ENCODE measurements at places on chromosomes 3 and 15. TPM values are rescaled to one million over a fixed set of nuclear protein-coding genes. Genes with fewer than 3 reads are reported as not detected.

GABRB3 gene
- total RNA-seq: 1.2 TPM

- DNase-seq: no peak
Measured at GRCh38 chr15:98330692-98331435, 317.5 kb upstream of the IGF1R start.

KLHL6 gene
- total RNA-seq: 0.58 TPM

DNA sequence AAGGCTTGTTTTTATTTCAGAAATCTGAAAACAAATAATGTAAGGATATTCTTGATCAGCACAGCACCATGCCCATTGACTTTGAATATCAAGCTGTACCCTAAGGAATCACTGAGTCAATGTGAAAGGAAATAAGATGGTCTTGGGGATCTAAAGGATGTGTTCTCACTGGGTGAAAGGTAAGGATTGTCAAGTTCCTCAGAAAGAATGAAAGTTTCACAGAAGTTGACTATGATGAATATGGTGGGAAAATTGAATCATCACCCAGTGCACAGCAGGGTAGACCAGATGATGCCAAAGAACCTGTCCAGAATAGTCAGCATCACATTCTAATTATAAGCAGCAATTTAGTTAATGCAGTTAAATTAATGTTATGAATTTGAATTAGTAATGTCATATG, 16.2 kb downstream of the ERC2 start:
- no peak for DNase-seq

DNA sequence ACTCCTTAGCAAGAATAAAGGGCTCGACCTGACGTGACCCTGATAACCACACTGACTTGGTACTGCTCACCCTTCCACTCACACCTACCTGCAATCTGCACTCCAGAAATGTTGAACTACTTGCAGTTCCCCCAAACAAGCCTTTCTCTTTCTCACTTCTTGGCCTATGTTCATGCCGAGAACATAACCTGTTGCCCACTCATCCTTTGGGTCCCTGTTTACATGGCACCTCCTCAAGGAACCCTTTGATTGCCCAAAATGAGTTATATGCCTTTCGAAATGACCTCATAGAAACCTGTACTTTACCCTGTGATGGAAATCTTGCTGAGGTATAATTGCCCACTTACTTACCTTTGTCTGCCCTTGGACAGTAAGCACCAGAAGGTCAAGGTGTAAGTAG, 96.2 kb downstream of the TMCO5A start:
- no peak for DNase-seq

- DNase-seq: no peak
Measured at GRCh38 chr3:10927551-10927950, 65.0 kb upstream of the SLC6A1 start.

All from lower leg skin (tissue), 4 donors.